ENCODE measurements at places on chromosomes 7 and 10.

DNA sequence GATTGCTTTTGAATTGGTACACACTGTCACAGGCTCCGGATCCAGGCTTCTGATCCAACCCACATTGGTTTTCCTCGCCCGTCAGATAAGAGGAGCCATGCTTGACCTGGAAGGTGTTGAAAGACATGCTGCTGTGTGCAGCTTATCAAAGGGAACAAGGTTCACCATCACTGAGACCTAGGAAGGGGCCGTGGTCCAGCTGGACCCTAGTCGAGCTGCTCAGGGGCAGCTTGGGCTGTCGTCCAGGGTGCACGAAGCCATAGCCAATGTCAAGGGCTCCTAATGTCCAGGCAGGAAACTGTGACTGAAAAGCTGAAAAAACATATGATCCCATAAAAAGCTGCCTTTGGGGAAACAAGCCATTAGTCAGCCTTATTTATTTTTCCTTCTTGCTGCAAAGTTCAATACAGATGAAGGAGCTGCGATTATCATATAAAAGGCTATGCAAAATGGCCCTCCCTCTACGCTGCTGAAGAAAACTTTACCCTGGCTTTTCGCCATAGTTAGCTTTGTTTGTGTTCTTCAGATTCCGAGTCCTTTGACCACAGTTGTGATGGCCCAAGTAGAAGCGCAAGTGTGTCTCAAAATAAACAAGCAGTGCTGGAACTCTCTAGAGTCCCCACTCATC lies 118.0 kb downstream of the CREB5 start:
- DNase-seq = no peak

DNA sequence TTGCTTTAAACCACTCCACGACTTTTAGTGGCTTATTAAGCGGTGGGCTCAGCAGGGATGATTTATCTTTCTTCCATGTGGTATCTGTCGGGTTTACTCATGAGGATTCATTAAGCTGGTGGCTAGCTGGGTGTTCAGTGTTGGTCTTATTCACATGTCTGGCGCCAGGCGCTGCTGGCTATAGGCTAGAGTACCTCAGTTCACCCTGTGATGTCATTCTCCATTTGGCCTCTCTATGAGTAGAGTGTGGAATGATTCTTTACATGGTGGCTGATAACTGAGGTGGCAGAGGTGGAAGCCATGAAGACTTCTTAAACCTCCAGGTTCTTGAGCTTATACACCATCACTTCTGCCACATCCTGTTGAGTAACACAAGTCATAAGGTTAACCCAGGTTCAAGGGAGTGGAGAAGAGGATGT lies 115.4 kb downstream of the MLLT10 start:
- DNase-seq = no peak

- DNase-seq = no peak
Observed at GRCh38 chr10:65123120-65123519, 1601.9 kb downstream of the REEP3 start.

- DNase-seq = no peak
Observed at GRCh38 chr10:101609481-101609880, 21.4 kb downstream of the DPCD start.

DNA sequence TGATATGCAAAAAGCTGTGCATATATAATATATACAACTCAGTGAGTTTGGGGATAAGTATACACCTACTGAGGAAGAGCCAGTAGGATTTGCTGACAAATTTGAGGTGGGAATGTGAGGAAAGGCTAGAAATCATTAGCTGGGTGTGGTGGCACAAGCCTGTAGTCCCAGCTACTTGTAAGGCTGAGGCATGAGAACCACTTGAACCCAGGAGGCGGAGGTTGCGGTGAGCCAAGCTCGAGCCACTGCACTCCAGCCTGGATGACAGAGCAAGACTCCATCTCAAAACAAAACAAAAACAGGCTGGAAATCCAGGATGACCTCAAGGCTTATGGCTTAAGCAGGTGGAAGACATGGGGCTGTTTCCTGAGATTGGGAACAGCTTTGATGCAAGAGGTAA lies 10.6 kb upstream of the PLEKHS1 start:
- DNase-seq = no peak

DNA sequence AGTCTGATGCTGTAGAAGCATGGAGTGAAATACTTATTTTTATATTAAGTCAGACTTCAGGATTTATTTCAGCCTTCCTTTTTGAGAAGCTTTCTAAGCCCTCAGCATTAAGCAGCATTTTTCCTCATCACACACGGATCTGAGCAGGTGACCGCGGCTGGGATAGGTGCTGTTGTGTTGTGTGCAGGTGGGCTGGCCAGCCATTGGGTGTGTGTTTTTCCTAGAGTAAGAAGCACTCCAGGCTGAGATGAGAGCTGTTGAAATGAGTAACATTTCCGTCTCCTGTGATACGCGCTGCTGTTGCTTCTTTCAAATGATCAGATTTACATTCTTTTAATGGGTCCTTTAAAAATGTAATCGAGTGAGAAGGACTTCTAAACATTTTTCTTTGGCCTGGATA lies 63.9 kb downstream of the INSYN2A start:
- no peak for DNase-seq

- peak; percentile 25 for DNase-seq
Observed at GRCh38 chr7:139618482-139619366, 95.2 kb downstream of the CLEC2L start.

GRCh38 chr10:92387289-92387940 lies 96.4 kb downstream of the MARCHF5 start:
- no peak for DNase-seq

GRCh38 chr7:47587976-47588375 lies 6.1 kb upstream of the TNS3 start:
- no peak for DNase-seq

DNA sequence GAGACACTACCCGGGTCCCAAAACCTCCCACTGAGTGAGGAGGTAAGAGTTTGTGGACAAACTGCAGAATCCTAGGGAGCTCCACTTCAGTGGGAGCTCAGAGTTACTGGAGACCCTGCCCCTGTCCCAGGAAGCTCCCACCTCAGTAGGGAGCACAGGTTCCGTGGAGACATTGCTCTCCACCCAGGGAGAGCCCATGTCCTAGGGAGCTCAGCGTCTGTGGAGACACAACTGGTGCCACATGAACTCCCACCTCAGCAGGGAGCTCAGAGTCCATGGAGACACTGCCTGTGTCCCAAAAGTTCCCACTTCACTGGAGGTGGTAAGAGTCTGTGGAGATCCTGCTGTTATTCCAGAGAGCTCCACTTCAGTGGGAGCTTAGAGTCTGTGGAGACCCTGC lies 6.3 kb downstream of the MYO1G start:
- DNase-seq = no peak

DNA sequence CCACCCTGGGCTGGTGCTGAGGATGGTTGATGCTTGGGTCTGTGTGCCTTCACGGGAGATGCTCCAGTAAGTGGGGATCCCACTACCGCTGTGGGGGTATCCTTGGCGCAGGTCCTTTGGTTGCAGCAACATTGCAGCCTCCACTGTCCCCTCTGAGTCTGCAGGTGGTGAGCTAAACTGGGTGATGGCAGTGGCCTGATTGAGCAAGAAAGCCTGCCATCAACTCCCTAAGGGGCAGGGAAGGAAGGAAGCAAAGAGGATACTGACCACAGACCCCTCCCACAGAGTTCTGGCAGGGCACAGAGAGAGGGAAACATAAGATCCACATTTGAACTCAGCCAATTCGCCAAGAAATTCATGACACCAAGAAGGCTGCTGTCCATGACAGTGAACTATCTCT lies 43.2 kb downstream of the MYO1G start:
- DNase-seq = no peak

DNA sequence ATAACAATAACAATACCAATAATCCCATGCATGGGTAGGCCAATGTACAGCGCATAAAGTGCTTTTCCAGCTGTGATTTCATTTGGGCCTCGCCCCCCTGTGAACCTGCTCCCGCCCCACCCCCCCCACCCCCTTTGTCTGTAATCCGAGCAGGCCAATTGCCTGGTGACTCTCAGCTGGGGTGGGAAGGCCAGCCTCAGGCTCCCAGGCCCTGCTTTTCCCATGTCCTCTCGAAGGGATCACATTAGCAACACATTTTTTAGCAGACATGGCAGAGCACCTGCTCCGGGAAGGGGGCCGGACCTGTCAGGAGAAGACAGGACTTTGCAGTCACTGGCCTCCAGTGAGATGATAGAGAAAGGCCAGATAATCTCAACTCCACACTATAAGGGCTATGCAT lies 439.3 kb downstream of the RPS24 start:
- no peak for DNase-seq

DNA sequence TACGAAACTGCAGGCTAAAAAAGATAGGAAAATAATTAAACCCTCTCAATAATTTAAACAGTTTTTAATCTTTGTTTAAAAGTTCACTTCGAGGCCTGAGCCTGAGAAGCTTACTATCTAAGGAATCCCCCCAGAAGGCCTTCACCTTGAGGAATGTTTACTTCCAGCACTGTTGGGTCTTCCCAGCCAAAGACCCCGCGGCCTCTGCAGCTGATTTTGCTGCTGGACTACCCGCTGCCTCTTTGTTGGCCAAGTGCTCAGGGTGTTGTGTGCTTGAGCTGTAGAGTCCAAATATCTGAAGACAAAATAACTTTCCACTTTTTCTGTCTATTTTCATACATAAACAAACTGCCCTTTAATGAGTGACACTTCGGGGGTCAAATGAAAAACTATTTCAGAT lies 292.7 kb downstream of the GLRX3 start:
- no peak for DNase-seq

DNA sequence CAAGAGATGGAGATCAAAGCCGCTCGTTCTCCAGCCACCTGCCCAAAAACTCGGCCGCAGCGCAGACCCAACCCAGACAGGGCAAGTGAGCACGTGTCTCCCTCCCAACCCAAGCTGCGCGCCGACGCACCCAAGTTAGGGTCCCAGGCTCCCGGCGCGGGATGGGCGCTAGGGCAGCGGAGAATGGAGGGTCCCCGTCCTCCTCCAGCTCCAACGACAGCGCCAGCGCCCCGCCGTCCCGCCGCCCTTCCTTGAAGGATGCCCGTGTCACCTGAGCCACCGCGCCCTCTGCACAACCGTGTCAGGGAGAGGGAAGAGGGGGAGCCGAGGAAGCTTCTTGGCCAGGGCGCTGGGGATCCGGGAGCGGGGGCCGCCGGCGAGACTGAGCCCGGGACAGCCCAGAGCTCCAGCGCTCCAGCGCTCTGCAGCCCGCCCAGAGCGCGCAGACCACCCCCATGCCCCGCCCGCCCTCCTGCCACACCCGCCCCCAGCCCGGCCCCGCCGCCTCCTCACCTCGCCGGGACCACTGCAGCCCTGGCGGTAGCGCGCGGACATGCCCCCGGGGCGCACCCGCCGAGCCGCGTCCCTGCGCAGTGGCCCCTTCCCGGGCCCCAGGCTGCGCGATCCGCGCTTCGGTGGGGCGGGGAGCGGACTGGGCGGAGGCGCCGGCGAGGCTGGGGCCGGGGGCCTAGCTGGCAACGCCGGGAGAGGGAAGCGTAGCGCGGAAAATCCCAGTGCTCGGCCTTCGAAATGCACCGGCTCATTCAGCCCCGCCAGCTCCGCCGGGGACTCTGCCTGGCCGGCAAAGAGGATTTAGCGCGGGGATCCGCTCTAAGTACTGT lies at the start of gene SLC16A12:
TSS of gene SLC16A12 (minus strand) at position 424 of the 842 bp plus-strand sequence. CDS start 73,016 bp downstream, outside the sequence.
- DNase-seq = no peak

DNA sequence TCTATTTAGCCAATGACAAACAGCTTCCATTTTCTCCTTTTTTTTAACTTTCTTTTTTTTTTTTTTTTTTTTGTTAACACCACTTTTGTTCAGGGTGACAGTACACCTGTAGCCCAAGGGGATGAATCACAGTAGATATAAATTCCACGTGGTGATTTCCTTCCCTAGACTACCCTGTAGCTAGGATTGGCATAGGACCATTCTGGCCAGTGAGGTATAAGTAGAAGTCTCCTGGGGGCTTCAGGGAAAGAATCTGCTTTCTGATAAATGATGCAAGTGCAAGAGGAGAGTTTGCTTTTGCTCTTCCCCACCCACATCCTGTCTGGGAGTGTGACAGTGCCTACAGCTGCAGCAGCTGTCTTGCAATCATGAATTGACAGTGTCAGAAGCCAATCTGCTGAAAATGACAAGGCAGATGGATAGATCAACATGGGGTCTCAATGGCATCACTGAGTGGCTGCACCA lies 63.2 kb upstream of the TOMM7 start:
- DNase-seq = no peak

DNA sequence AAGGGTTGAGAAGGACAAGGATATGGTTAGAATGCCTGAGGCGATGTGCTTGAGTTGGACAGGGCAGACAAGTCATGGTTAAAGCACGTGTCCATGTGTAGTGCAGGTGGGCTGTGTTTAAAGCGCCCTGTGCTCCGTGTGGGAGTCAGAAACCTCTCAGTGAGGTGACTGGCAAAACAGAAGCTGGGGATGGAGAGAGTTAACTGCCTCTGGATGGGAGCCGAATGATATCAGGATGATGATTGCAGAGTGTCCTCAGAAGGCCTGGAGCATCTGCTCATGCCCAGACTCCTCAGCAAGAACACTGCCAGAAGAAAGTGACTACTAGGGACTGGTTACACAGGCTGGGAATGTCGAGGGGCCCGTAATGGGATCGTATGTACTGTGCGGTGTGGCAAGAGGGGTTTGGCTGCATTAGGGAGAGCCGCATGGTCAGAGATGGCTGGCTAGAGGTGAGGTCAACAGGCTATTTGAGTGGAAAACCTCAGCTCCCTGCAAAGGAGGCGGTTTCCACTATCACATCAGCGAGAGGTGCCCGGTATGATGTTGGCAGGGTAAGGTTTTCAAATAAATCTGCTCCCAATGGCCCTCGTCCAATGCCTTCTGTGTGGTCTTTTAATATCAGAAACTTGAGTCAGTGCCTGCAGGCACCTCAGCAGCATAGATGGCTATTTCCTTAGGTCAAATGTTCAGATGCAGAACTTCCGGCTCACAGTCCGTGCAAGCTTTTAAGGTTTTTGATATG lies 26.1 kb upstream of the MRC1 start:
- DNase-seq = no peak

- DNase-seq = peak; percentile 80
Observed at GRCh38 chr7:73557397-73558257, at the start of gene BCL7B. TSS of gene BCL7B (minus strand) at chr7:73557690. CDS start at chr7:73557578, 112 bp downstream.

DNA sequence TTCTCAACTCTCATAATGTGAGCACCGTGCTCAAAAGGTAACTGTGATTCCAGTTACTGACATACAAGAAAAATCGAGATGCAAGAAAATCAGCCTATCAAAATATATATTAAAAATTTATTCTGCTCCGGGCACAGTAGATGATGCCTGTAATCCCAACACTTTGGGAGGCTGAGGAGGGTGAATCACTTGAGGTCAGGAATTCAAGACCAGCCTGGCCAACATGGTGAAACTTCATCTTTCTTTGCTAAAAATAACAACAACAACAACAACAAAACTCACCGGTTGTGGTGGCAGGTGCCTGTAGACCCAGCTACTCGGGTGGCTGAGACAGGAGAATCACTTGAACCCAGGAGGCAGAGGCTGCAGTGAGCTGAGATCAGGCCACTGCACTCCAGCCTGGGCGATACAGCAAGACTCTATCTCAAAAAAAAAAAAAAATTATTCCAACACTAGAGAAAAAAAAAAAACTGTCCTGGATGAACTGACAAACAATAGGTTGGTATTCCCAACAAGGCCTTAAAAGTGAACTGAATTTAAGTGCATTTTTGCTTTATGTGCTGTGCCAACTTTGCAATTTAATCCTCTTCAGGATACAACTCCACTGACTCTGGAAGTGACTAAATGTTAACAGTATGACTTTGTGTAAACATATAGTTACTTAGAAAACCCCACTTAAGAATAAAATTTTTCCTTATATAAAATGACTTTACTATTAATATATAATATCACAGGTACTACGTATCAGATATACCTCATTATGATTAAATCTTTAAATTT lies 51.1 kb downstream of the JMJD1C start:
- DNase-seq = no peak

GRCh38 chr10:103792547-103792946 lies 62.8 kb downstream of the SH3PXD2A start:
- no peak for DNase-seq

- DNase-seq = no peak
Observed at GRCh38 chr7:84633-85020, 107.7 kb upstream of the FAM20C start.

All from hypothalamus (tissue), 51 donors.